ENCODE measurements at places on chromosomes 6 and 20.

DNA sequence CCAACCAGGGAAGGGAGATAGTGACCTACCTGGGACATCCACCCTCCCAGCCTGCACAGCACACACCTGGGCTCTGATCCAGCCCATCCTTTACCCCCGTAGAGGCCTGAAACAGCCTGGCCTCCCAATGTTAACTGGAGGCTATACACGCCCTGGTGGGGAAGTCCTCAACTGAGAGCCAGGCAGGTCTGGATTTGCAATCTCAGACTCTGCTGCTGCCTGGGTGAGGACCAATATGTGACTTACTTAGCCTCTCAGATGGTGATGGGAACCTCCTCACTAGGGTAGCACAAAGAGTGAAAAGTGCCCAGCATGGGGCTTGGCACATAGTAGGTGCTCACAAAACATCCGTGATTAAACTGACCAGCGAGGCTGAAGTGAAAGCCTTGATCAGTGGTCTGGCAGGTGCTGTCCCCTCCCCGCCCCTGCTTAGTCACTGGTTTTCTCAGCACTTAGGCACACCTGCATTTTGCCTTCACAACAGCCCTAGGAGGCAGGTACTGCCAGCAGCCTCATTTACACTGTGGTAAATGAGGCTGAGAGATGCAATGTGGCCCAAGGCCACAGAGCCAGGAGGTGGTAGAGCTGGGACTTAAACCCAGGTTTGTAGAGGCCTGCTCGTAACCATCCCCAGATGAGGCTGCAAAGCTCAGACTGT, 12.4 kb downstream of the PEDS1 start:
- DNase-seq, result no peak

GRCh38 chr6:115545672-115545986, 515.1 kb downstream of the FRK start:
- no peak for DNase-seq

- DNase-seq, result peak; percentile 70
These were observed 148.3 kb upstream of the RPS6KA2 start for GRCh38 chr6:166775180-166775922.

DNA sequence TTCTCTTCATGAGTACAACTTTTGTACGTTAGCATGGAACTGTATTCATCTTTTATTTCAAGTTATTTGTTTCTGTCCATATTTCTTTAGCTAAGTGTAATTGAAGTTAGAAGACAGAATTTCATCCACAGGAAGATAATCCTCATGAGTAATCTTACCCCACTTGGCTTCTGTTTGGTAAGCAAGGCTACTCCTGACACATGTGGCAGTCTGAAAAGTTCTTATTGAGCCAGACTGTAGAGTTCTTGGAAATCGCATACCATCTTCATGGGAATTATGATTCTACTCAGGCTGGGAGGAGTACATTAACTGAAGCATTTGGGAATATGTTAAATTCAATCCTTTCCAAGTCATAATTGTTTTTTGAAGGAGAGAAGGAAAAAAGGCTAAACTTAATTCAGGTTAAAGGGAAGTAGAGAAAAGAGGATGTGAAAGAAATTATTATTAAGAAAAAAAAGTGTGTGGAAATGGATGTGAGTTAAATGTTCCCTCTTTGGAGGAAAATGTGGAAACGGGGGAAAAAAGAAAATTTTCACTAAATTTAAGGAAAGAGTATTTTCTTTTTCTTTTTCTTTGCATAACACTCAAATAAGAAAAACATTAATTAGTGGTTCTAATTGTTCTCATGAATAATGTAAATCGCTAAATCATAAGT, 41.5 kb upstream of the TENT5A start:
- peak; percentile 43 for DNase-seq

DNA sequence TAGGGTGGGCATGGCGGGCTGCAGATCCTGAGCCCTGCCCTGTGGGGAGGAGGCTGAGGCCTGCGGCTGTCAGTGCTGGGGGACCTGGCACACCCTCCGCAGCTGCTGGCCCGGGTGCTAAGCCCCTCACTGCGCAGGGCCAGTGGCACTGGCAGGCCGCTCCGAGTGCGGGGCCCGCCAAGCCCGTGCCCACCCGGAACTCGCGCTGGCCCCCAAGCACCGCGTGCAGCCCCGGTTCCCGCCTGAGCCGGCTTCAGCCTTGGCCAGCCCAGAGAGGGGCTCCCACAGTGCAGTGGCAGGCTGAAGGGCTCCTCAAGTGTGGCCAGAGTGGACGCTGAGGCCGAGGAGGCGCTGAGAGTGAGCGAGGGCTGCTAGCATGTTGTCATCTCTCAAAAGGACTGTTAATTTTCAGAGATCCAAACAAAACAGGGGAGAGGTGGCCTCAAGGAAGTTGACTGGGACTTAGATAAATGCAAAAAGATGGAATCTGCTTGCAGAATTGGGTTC, 74.5 kb upstream of the RBM24 start:
- DNase-seq, result no peak

- DNase-seq, result no peak
These were observed 22.6 kb upstream of the BTN3A2 start for GRCh38 chr6:26342106-26343004.

DNA sequence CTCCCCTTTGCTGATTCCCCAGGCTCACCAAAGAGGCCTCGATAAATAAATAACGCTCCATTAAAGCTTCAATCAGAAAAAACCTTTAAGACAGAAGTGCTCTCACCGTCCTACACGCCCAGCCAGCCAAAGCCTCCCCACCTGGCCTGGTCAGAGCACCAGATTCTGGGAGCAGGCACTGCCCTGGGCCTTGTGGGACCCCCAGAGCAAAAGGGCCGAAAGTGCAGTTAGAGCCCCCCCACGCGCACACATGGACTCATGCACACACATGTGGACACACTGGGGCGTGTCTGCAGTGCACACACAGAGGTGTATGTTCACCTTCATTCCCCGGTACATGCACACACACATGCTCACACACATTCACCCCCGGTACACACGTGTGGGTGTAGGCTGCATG, 1.9 kb upstream of the NECAB3 start:
- DNase-seq, result no peak

- DNase-seq, result no peak
These were observed 46.0 kb upstream of the SRF start for GRCh38 chr6:43125119-43125518.

DNA sequence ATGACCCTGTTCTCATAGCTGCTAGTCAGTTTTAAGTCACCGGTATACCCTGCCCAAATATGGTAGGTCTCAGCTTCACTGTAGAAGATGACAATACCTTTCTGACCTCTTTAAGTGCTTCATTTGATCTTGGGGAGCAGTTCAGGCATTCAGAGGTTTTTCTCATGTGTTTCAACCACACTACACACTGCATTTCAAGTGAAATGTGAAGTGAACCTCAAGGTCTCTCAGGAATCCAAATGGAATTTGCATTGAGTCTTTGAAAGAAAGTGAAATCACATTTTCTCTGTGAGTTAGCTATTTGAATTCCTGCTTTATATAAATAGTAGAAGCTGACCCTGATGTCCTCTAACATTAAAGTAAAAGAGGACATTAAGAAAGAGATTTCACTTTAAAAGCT, 461.6 kb downstream of the ADGRB3 start:
- DNase-seq, result no peak

DNA sequence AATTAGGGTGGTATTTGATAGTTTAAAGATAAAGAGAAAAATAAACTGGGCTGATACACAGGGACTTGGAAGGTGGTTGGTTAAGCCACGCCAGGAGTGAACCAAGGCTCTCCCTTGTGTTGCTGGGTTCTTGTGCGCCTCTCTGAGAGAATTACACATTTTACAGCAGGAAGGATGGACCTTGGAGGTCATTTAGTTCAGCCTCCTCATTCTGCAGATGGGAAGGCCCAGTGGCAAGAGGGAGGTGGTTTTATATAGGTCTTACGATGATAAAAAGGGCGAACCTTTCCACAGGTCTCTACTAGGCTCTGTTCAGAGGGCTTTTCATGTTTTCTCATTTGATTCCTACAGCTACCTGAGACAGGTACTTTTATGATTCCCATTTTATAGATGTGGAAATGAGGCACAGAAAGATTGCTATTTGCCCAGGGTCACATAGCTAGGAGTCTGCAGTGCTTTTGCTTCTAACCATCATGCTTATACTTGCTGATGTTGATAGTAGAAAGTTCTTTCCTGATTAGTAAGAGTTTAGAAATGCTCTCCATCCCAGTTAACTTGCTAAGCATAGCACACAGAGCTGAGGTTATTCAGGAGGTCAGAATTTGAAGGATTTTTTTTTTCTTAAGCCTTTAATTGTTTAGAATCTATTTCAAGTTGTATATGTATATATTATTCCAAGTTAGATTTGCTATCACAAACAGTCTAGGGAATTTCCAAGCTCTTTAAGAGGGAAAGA, 12.8 kb downstream of the HIVEP1 start:
- DNase-seq, result no peak

DNA sequence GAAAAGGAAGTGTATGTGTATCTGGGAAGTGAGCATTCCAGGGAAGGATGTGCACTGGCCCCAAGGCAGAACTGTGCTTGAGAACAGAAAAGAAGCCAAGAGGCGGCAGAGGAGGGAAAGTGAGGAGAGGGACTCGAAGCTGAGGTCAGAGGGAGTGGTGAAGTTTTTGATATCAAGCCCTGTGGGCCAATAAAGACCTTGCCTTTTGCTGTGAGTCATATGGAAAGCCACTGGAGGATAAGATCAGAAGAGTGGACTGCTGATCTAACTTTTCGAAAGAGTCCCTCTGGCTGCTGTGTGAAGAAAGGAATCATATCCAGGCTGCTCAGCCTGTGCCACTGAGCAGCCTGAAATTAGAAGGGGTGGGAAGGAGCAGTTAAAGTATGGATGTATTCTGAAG, 99.4 kb downstream of the EYA4 start:
- no peak for DNase-seq

- no peak for DNase-seq
These were observed 250.9 kb downstream of the UTRN start for GRCh38 chr6:144536079-144536478.

DNA sequence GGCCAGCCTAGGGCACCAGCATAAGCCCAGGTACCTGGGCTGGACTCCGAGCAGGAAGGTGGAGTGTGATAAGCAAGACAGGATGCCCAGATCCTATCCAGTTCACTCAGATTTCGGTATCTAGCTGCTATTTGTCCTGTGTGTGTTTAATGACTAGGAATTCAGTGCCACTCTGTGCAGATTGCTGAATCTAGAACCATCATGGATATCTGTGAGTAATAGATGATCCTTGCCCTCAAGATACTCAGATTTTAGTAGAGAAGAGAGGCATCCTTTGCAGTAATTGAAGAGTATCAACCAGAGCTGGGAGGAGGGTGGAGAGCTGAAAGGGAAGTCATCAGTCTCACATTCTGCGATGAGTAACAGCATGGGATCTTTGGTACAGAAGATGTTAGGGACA, 155.0 kb upstream of the ARID1B start:
- DNase-seq, result no peak
